T-helper 1 cell (primary cell): ENCODE measurements at places on chromosomes 5 and 9.

- no peak for DNase-seq
These were observed 20.0 kb upstream of the TMEM161B start for GRCh38 chr5:88288528-88289197.

GRCh38 chr5:16304846-16305245 is 125.3 kb upstream of the MARCHF11 start:
- DNase-seq, result no peak

GRCh38 chr9:95733741-95734666 is 141.5 kb upstream of the ERCC6L2 start:
- DNase-seq, result no peak

DNA sequence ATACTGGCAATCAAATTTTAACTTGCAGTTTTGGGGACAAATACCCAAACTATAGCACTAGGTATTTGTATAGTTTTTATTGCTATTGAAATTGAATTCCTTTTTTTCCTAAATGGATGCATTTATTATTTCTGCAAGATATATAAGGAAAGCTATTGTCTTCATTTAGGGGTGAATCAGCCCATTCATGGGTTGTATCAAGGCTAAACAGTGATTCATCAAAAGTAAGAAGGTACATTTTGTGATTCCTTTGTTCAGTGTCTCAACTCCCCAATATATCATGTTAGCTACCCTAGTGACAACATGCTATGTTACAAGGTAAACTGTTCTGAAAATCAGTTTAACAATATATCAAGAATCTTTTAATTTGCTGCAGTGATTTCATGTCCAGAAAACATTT is 185.7 kb downstream of the PLK2 start:
- DNase-seq, result no peak

GRCh38 chr5:1292846-1293415 is 1.9 kb downstream of the TERT start:
- no peak for DNase-seq

DNA sequence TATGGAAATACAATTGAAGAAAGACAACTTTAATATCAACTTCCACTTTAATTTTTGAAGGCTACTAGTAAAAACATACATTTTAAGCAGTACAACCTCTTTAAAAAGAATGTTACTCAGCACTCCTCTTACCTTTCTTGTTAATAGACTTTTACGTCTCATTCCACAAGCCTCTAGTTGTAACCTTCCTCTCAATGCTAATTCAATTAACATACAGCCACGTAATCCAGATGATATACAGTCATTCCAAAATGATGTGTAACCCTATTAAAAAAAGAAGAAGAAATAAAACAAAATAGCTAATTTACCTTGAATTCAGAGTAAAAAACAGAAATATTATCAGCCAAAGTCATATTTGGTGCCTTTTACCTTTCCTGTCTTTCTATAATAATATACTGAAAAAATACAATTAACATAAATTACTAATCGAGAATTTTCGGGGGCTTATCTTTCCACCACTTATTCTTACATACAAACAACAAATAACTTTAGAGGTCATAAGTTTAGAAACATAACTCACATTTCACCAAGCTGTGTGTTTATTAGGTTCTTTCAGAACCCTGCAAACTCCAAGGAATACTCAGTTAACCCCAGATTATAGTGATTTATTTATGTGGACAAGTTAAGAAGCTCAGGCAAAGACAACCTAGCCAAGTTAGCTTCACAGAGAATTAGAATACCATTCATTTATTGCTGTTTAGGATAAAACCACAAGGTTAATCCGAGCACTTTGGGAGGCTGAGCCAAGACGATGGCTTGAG is 30.3 kb downstream of the GOLPH3 start:
- DNase-seq, result no peak

- DNase-seq, result no peak
These were observed 270.2 kb downstream of the PSAT1 start for GRCh38 chr9:78566948-78567675.
